ENCODE measurements at places on chromosomes 16 and 17.

GRCh38 chr17:73348018-73348828 is 36.4 kb upstream of the CDC42EP4 start:
- DNase-seq: no peak

DNA sequence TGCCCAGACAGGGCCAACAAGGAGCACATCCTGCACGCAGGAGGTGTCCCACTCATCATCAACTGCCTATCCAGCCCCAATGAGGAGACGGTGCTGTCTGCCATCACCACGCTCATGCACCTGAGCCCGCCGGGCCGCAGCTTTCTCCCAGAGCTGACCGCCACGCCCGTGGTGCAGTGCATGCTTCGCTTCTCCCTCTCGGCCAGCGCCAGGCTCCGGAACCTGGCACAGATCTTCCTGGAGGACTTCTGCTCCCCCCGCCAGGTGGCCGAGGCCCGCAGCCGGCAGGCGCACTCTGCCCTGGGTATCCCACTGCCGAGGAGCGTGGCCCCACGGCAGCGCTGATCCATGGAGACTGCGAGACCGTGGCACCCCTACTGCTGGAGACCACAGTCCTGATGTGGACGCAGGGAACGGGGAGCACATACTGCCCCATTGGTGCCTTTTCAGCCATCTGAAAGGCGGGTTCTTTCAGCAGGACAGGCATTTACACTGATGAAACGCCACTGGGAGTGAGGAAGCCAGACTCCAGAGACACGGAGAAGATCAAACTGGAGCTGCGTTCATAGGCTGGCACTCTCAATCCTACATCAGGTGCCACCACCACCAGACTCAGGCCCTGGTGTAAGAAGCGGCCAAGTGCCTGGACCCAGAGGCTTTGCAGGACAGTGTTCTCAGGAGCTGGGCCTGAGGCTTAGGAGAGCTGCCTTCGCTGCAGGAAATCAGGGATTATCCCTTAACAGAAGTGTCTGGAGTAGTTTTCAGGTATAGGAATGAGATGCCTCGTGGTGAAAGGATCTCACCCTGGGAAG is 2.6 kb downstream of the NT5C start:
- no peak for DNase-seq

DNA sequence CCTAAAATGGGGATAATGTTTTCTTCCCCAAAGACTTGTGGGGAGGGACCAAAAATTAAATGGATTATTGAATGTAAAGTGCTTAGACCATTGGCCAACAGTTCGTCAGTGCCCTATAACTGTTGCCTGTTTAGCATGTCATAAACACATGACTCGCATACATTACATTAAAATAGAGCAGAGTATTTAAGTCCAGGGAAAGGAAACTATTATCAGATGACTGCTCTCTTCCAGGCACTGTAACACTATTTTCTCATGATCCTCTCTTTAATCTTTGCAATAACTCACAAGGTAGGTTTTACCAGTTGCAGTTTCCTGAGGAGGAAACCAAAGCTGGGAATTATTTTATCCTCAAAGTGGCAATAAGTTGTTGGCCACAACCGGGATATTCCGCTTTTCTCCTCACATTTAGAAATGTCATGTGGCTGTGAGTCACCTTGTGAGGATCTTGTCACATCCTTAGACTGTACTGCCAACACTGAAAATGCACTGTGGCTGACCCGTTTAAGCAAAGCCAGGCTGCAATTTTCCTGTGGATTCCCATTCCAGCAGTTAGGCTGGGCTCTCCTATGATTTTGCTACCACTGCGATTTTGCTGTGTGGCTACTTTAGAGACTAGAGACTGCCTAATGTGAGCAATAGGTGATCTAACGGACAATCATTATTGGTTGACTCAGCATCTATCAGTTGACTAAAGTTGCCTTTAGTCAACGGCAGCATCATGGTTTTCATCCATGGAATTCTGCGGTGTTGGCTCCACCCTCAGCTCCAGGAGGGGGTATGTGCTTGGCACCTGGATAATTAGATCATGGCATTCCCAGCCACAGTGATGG is 58.3 kb upstream of the DHX40 start:
- DNase-seq: no peak

DNA sequence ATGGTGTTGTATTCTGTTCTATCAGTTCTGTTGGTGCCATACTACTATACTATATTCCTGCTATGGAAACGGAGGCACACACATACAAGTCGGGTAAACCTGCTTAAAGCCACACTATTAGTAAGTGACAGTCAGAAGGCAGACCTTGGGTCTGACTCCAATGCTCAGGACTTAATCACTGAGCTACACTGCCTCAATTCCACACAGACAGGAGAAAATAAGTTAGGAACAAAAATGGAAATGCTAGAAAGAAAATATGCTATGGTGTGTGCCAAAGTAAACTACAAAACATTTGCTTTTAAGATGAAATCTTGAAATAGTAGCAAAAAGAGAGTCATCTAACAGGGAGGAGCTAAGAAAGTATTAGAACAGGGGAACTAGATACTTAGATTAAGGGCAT is 48.1 kb downstream of the MYO1D start:
- DNase-seq: no peak

DNA sequence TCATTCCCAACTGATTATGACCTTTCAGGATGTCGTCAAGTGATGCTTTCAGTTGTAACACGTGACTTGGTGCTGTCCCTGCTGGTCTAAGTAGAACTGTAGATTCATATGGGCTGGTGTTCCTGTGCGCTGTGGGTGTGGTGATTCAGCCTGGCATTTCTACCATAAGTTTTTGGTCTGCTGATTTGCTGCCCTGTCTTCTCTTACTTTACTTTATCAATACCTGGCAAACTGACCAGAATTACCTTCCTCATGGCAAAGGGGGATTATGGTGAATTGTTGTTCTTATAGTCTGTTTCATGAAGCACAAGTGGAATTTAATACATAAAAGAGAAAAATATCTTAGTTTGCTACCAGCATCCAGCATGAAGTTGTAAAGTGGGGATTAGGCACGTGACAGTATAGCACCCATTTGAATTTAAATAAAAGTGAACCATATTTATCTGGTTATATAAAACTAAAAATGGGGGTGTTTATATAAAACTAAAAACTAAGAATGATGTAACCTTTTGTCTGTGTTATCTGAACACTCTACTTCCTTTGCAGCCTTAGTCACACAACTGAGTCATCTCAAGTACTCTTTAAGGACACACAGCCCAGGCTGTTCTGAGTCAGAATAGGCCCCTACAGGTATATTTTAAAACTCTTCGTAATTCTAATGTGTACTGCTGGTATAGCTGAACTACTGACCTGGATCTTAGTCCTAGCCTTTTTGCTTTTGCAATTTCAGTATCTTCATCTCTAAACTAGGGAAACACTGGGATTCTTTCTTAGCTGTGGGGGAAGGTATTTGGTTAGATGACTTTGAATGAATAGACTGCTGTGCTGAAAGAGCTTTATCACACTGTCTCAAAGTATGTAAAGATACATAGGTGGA is 28.3 kb downstream of the TTC19 start:
- DNase-seq: peak; percentile 32

GRCh38 chr17:28788100-28788499 is 44.3 kb downstream of the TRAF4 start:
- DNase-seq: no peak

DNA sequence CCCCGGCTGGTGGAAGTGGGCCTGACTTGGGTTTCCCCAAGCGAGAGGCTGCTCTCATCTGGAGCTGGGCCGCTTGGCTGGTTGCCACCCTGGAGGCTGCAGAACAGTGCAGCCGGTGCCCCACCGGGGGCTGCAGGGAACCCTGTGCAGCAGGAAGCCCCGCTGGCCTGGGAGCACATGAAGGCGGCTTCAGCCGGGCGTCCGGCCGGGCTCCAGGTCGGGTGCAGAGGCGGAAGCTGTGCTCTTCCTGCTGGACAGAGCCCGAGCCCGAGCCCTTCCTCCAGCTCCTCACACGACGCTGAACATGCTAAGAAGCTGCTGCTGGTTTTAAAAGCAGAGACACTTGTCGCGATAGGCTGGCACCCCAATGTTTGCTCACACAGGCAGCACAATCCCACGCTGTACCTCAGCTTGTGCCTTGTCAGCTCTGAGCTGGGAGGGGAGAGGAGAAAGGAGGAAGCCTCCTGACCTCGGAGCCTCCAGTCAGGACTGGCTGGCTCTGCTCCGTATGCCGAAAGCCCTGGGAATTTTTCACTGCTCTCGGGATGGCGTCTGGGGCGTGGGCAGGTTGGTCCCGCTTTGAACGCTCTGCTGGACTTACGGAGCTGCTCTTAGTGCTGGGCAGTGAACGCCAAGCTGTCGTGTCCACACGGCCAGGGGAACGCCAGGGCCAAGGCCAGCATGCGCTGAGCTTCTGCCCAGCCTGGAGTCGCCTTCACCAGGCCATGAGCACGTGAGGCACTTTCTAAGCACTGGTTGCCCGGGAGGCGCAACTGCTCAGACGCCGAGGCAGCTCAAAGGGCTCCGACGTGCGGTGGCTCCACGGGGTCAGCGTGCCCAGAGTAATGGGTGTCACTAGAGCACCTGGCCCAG is 8.8 kb downstream of the CDK5R1 start:
- no peak for DNase-seq

All from frontal cortex (tissue), 4 donors.